ELF-1 (cell line): ENCODE measurements at places on chromosomes 5 and 9.

GRCh38 chr5:25515525-25515924, 870.7 kb upstream of the CDH10 start:
- DNase-seq = peak; percentile 35

- no peak for DNase-seq
These were observed 641.9 kb upstream of the RORB start for GRCh38 chr9:73855206-73855605.

- no peak for DNase-seq
These were observed 414.6 kb downstream of the BNC2 start for GRCh38 chr9:16455842-16456241.

GRCh38 chr9:8916771-8917170, 1117.2 kb upstream of the DMAC1 start:
- DNase-seq = no peak

DNA sequence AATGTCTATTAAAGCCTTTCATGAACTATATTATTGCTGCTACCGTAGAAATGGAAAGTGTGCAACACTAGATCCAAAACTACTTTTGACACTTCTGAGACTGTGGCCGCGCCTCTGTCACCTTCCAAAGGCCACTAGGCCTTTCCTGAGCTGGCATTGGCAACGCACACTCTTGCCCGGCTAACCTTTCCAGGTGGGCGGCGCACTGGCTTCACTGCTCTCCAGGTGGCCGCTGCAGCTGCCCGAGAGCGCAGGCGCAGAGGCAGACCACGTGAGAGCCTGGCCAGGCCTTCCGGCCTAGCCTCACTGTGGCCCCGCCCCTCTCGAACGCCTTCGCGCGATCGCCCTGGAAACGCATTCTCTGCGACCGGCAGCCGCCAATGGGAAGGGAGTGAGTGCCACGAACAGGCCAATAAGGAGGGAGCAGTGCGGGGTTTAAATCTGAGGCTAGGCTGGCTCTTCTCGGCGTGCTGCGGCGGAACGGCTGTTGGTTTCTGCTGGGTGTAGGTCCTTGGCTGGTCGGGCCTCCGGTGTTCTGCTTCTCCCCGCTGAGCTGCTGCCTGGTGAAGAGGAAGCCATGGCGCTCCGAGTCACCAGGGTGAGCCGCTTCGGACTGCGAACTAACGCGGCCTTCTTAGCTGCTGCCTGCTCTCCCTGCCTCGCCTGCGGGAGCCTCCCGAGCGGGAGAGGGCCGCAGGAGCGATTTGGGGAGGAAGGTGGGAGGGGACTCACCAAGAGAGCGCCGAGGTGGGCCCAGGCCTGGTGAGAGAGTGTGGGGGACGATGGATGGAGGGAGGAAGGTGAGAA, at the start of gene CCNB1:
CCNB1 (plus strand) TSS at position 465 of the 807 bp plus-strand sequence; CDS start at position 578, 113 bp downstream.
- peak; percentile 100 for DNase-seq
